PC-3 (cell line): ENCODE measurements at places on chromosomes 3 and 15. TPM values are rescaled to one million over a fixed set of nuclear protein-coding genes. Genes with fewer than 3 reads are reported as not detected.

The ANKDD1A gene
- 5.8 and 8.9 TPM in 2 replicates for total RNA-seq

DNA sequence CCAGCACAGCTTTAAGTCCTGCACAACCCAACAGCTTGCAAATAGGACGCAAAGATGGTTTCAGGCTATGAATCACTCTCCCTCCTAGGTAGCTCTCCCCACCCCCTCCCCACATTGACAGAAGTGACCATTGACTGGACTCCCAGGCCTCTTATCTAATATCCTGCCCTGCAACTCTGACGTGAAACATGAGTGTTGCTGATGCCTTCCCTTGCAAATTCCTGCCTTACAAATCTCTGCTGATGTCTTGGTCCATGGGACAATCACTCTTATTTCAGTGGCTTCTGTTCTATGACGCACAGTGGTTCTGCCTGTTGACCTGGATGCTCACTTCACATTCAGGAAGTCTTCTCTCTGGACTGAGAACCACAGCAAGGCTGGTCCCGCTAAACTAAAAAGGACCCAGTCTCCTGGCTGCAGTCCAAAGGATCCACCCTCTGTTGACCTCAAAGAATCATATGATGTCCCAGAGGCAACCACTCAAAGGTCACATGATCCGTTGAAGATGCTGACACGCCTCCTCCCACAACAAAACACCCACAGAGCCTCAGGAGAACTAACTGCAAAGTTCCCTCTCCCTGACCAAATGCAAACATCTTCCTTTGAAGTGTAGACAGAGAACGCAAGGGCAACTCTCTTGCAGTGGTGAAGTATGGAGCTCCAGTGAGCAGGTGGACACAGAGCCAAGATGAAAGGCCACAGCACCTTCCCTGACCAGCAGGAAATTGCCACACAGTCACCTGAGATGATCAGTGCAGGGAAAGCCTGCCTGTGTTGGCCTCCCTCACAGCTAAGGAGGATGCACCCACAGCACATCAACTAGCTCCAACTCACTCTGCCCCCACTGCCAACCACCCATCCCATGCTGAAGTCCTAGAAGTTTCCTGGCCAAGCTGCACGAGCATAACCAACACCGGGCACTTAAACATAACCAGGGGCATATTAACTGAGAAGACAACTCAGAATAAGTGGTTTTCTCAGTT is 112.3 kb downstream of the ADAMTS17 start:
- no peak overlapping the region for H3K27ac ChIP-seq
- H3K4me3 ChIP-seq = no peak overlapping the region
- DNase-seq = no peak
- H3K4me1 ChIP-seq = no peaks in the 10 kb centered on the region
- no peaks in the 10 kb centered on the region for H3K27me3 ChIP-seq

DNA sequence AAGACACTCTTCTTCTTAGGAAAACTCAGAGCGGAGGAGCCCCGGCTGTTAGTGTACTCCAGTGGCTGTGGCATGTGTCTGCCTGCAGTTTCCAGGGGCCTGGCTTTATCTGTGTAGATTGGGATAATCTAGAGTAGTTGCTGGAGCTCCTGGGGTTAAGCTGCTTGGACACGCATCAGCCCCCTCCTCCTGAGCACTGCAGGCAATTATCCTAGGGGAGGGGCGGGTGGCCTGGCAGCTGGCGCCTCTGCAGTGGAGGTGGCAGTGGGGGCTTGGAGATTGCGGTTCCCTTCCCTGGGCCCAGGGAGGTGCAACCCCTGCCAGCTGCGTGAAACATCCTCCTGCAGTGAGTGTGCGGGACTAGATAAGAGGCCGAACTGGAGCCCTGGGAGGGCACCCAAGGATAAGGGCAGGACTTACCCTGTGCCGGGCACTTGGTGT is 68.2 kb downstream of the EFCAB12 start:
- no peaks in the 10 kb centered on the region for H3K36me3 ChIP-seq
- no peaks in the 10 kb centered on the region for H3K27me3 ChIP-seq
- H3K4me1 ChIP-seq = no peaks in the 10 kb centered on the region
- H3K4me3 ChIP-seq = no peak overlapping the region
- H3K27ac ChIP-seq = no peak overlapping the region
- DNase-seq = no peak

The CDCP1 gene
- 120 and 124 TPM in 2 replicates for total RNA-seq

The MST1R gene
- 39.0 and 70.6 TPM in 2 replicates for total RNA-seq

DNA sequence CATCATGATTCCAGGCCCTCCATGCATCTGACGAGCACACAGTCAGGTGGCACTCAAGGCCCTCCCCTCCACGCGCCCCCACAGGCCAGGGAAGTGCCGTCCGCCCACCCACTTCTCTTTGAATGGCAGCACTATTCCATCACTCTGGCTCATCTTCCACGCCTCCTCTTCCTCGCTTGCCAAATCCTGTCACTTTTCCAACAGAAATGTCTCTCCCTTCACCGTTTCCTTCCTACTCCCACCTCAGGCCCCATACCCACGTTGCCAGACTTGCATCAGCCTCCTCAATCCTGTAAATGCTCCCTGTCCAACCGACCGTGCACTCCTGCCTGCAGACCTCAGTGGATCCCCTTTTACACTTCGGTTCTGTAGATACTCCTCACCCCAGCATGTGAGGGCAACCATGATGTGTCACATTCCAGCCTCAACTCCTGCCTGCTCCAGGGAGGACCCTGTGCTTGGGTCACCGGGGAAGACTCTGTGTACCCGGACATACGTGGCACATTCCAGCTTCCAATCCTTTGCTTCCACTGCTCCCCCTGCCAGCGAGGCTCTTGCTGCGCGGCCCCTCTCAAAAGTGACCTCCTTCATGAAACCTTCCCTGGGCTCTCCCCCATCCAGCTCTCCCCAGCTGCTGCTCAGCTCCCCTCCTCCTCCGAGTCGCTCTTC is 29.6 kb downstream of the ADCY5 start:
- peaks cover 64% of the 10 kb centered on the region for H3K27me3 ChIP-seq
- no peaks in the 10 kb centered on the region for H3K4me1 ChIP-seq
- H3K36me3 ChIP-seq = no peaks in the 10 kb centered on the region
- H3K27ac ChIP-seq = no peak overlapping the region

DNA sequence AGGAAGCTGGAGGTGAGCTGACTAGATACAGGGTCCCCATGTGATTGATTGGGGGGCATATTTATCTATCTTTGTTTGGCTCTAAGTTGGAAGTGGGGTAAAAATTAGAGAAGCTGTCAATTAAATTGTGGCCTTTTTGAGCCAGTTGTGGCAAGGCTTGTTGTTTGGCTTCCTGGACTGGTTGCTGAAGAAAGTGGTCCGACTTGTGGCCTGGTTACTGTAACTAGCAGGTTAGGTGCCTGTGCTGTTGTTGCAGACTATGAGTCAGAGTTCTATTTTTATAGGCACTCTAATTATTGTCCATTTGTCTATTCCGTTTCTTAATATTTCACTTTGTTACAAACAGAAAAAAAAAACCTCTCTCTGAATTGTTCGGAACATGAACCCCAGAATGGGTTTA is 129.1 kb upstream of the CNTN6 start:
- no peaks in the 10 kb centered on the region for H3K36me3 ChIP-seq
- no peaks in the 10 kb centered on the region for H3K4me1 ChIP-seq
- H3K27me3 ChIP-seq = no peaks in the 10 kb centered on the region
- no peak overlapping the region for H3K27ac ChIP-seq
- no peak overlapping the region for H3K4me3 ChIP-seq

The ZCWPW2 gene
- not detected in 2 replicates for total RNA-seq

DNA sequence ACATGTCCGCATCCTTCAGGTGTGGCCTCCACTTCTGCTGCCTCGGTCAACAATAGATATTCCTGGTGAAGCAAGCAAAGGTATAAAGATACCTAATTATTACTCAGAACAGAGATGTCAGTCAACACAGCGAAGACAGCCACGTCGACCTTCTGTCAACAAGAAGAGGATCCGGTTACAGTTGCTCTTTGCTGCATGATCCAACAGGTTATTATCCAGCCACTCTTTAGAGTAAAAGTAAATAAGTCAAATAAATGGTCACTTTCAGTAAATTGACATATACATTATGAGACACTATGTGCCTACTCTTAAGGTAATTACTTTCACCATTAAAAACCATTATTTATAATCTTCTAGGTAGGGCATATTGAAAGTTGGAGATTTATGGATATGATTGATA is 356.8 kb upstream of the ATP11B start:
- H3K36me3 ChIP-seq = no peaks in the 10 kb centered on the region
- no peak overlapping the region for H3K27ac ChIP-seq
- no peaks in the 10 kb centered on the region for H3K27me3 ChIP-seq
- peak; percentile 83 for DNase-seq
- H3K4me3 ChIP-seq = no peak overlapping the region
